ENCODE measurements at places on chromosomes 6 and 20.

DNA sequence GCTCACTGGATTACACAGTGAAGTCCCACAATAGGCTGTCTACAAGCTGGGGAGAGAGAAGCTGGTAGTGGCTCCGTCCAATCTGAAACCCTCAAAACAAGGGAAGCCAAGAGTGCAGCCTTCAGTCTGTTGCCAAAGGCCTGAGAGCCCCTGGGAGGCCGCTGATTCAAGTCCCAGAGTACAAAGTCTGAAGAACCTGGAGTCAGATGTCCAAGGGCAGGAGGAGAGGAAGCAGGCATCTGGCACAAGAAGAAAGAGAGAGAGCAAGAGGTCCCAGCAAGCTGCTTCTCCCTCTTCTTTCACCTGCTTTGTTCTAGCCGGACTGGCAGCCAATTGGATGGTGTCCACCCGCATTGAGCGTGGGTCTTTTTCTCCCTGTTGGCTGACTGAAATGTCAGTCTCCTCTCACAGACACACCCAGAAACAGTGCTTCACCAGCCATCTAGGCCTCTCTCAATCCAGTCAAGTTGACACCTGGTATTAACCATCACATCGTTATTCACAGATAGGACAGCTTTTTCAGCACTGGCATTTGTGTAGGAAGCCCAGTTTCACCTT is 51.2 kb downstream of the CRYBG1 start:
- DNase-seq = no peak

DNA sequence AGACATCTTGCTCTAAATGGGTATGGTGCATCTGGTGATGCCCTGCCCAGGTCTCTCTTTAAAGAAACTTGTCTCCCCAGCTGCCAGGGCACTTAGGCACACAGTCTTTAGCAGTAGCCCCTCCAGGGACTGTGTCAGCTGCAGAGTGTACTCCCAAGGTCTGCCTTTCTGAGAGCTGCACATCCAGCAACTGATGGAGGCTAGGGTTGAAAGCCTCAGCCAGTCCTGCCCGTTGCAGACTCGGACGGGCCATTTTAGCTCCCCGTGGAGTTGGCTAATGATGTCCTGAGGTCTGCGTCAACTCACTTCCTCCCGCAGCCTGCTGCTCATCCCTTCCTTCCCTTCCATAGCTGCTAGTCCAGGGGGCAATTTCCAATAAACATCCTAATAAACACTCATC is 381.8 kb downstream of the PTPRT start:
- no peak for DNase-seq

DNA sequence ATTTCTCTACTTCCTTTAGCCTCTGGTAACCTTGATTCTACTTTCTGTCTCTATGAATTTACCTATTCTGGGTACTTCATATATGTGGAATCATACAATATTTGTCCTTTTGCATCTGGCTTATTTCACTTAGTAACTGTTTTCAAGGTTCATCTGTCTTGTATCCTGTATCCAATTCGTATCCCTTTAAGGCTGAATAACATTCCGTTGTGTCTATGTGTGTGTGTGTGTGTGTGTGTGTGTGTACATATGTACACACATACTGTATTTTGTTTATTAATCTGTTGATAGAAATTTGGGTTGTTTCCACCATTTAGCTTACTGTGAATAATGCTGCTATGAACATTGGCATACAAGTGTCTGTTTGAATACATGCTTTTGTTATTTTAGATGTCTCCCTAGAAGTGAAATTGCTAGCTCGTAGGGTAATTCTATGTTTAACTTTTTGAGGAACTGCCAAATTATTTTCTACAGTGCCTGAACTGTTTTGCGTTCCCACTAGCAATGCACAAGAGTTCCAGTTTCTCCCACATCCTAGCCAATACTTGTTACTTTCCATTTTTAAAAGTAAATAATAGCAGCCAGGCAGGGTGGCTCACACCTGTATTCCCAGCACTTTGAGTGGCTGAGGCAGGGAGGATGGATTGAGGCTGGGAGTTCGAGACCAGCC is 17.7 kb downstream of the SENP6 start:
- DNase-seq = no peak

DNA sequence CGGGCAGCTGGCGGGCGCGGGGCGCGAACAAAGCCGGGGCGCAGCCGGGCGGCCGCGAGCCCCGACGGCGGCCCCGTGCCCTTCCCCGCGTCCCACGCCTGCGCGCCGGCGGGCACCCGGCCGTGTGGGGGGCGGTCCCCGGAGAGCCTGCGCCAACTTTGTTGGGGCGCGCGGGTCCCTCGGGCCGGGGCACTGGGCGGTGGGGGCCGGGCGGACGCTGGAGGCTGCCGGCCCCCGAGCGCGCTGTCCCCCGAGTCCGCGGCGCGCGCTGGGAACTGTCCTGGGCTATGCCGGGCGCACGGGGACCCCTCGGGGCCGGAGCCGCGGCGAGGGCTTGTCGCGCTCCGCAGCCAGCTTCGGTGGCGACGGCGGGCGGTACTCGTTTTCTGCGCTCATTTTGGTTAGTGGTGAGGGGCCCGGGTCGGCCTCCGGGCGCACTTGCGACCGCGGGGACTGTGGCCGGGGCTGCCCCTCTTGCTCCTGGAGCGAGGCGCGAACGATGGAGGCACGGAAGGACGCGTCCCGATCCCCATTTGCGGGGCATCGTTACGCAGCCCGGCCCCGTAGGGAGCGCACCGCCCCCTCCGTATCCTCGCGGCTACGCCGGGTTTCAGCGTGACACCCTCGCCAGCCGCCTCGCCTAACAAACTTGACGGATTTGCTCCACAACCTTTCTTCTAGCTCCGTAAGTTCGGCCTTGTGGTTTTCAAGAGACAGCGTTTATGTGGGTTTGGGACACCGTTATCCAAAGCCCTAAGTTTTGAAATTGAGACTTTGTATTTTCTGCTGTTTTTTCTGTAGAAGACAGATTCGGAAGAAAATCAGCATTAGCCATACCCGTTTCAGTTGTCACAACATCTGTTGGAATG is 622 bp downstream of the SS18L1 start:
- peak; percentile 65 for DNase-seq

- no peak for DNase-seq
These were observed 424.6 kb upstream of the PTCHD4 start for GRCh38 chr6:48535582-48536009.

GRCh38 chr6:137043710-137044365 is 927 bp downstream of the IL20RA start:
- DNase-seq = peak; percentile 7

Measured in activated CD8-positive, alpha-beta T cell treated with anti-CD3 and anti-CD28 coated beads for 36 hours (primary cell).